Activated CD4-positive, alpha-beta T cell treated with anti-CD3 and anti-CD28 coated beads, Interleukin-2, amount 50 U/mL, for 24 hours (primary cell): ENCODE measurements at places on chromosomes 5 and 9.

- DNase-seq: no peak
These were observed 64.5 kb downstream of the FBXL7 start for GRCh38 chr5:15564523-15564922.

DNA sequence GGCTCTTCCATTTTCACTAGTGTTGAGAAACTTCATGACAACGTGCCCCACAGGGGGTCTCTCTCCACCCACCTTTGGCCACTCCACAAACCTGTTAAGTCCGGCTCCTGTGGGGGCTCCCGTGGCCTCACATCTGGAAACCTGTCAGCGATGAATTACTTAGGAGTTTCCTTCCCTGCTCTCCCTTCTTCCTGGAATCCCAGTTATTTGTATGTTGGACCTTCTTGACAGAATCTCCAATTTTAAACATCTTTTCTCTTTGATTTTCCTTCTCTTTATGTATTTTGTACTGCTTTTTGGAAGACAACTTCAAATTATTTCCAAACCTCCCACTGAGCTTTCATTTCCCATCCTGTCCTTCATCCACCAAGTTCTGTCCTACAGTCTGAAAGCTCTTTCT is 55.1 kb upstream of the NRARP start:
- DNase-seq: no peak

DNA sequence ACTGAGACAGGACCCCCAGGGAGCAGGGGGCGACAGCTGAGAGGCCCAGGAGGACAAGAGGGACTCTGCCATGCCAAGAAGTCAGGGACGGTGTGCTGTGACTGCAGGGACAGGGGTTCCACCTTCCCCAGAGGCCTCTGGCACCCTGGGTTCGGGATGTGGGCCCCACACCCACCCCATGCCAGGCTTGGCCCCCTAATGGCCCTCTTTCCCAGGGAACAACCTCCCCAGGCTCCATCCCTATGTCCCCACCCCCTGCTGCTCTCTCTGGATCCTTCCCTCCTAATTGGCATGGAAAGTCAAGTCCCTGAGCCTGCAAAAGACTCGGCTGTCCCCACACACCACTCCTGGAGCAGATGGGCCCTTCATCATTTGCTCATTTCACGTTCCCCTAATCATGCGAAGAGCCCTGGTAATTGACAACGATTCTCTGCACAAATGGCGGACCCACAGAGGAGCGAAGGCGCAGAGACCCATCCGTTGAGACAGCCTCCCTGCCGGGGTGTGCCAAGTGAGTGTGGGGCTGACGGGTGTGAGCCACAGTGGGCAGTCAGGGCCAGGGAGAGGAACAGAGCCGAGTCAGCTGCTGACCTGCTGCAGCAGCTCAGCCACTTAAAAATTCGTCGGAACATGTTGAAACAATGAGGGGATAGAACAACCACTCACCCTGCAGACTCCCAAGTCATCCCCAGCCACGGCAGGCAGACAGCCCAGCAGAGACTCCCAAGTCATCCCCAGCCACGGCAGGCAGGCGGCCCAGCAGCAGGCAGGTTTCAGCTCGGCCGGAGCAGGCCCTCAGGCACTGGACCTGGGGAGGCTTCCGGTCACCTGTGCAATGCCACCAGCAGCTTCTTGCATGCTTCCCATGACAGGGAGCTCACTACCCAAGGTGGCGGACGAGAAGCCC is 109.0 kb downstream of the VAV2 start:
- DNase-seq: no peak

DNA sequence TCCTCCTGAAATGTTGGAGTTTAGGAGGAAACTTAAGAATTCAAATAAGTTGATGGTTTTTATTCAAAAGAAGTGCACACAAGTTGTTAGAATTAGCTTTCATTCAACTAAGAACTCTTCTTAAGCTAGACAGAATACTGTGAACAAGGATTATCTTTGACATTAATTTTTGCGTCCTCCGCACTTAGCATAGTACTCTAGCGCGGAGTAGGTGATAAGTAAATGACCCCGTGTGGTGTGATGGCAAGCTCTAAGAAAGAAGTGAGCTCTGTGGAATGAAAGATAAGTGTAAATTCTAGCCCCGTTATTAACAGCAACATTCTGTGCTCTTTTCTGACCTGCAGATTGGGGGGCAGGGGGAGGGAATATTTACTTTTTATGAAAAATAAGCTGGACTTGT is 1.0 kb downstream of the BRIX1 start:
- no peak for DNase-seq

DNA sequence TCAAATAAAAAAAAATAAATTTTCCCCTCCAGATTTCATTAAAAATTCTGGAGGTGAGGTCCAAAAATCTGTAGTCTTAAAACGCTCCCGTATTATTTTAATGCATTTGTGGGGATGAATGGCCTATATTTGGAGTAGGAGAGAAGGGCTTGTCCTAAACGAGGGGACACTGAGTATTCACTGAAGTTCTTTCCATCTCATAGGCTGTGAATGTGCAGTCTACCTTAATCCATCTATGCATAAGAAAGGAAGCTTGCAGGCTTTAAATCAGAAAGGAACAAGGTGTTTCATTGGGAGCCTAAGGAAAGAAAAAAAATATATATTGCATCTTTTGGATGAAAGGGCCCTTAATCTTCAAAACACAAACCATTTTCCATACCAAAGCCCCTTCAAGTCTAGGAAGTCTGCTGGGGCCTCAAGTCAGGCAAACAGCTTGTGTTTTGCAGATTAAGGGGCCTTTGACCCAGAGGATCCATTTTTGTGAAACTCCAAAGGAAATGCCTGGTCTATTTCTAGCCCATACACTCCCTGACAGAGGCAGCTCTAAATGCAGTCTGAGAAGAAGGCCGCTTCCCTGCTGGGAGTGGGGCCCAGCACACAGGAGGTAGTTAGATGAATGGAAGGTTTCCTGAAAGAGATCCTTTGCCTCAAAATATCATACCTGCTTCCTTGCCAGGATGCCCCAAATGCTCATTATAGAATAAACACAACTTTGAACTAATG is 35.6 kb downstream of the BRINP1 start:
- no peak for DNase-seq

DNA sequence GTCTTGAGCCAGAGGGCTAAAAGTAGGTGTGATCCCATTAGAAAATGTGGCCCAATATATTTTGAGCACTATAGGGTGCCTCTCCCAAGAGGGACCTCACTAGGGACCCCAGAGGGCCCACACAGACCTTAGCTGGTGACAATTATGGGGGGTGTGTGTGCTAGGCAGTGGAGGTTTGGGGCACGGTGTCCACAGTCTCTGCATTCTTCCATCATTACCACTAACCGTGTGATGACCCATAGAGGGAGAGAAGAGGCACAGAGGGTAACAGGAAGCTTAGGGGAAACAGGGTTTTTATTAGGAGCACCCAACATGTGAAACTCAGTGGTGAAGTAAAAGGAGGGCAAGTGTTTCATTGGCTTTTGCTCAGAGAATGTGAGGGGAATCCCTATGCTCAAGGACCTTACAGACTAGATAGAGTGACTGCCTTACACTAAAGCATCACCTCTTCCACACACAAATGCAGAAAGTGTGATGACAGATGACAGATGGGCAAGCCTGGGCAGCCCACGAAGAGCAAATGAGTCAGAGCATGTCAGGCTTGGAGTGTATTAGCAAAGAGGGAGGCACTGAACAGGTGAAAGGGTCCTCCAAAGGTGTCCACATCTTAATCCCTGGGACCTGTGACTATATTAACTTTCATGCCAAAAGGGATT is 2.5 kb upstream of the ACTL7A start:
- no peak for DNase-seq

DNA sequence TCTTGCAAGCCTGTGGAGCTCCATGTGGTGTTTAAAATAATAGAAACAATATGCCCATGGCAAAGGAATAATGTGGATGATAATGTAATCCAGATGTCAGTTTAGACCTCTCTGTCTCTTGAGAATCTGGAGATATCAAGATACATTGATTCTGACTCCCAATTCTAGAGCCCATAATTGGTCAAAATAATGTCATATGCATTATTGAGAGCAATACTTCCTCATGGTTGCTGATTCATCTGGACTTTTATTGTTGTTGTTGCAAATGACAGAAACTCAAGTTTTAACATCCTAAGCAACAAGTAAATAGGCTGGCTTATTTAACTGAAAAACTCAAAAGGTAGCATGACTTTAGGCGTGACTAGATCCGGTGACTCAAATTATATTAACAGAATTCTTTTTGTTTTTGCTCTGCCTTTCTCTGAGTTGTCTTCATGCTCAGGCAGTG is 152.1 kb downstream of the PCSK1 start:
- no peak for DNase-seq

DNA sequence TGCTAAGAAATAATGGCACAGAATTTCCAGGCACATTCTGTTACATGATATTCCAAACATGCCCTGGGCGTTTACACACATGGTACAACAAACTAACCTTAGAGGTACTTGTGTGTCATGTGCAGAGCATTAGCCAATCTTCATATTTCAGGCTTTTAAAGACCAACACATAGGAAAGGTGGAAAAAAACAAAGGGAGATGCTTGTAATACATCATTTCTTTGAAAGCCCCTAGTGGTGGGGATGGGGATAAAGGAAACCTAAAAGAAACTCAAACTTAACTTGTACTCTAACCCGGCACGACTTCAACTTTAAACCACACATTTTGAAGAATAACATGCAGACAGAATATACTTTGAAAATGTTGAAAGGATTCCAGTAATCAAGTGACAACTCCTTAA is 133.6 kb downstream of the PTPRD start:
- DNase-seq: no peak

GRCh38 chr5:152456815-152457443 is 51.9 kb upstream of the NMUR2 start:
- DNase-seq: no peak

GRCh38 chr5:154117930-154118329 is 72.6 kb upstream of the GALNT10 start:
- DNase-seq: no peak

GRCh38 chr9:137244486-137245449 is 3.7 kb downstream of the TUBB4B start:
- DNase-seq: no peak

DNA sequence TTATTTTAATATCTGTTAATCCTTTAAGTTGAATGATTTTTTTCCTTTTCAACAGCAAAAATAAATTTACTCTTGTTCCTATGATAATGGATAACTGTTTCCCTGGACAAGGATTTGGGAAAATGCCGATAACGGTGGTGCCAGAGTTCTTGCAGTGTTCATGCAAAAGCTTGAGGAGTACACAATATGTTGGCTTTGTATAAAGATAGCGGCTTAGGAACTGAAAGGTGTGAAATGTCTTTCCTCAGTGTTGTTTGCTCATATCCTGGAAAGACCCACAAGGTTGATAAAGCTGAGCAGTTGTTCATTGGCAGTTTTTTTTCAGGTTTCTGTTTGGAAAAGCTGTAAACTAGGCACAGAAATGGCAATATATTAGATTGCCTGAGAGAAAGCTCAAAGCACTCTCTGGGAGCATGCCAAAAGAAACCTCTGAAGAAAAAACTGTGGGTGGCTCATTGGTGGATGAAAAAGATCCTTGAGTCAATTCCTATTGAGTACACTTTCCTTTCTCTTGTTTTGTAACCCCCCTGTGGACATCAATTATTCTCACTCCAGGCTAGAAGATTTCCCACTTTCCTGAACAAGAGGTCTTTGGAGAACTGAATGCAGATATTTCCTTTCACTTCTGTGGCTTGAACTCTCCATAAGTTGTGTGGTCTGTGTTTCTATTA is 117.2 kb upstream of the RGMB start:
- DNase-seq: no peak

DNA sequence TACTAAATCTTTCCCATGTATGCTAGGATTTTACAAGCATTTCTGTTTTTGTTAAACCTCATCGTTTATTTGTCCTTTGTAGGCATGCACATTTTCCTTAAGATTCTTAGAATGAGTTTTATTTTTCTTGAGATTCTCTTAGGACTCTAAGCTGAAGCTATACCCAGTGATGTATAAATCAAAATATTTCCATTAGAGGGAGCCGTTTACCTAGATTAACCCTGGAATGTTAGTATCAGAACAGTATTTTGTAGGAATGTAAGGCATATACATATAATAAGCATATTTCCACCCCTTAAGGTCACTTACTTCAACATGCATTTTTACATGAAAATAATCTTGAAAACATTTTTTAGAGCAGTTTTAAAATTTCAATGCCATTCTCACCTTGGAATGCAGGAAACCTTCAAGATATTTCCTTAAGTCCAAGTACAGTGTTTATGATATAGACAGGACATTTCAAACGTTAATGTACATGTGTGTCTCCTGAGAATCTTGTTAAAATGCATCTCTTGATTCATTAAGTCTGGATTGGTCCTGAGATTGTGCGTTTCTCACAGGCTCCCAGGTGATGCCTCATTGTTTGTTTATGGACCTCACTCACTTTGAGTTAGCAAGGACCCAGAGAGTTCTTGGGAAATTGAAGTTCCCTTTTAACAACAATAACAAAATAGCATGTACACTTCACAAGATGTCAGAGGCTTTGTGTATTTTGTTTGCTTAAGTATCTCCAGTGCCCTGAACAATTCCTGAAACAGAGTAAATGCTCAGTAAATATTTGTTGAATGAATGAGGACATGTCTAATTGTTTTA is 34.9 kb upstream of the FCHO2 start:
- no peak for DNase-seq
